ENCODE measurements at places on chromosomes 5 and 9. TPM values are rescaled to one million over a fixed set of nuclear protein-coding genes. Genes with fewer than 3 reads are reported as not detected.

The N4BP3 gene
- polyA plus RNA-seq, result 0.07 TPM

The OTP gene
- not detected for polyA plus RNA-seq

The ERCC6L2 gene
- 18.0 TPM for polyA plus RNA-seq

The CAMK4 gene
- 1.8 TPM for polyA plus RNA-seq

The SCGB3A2 gene
- not detected for polyA plus RNA-seq

The PCDHGA7 gene
- polyA plus RNA-seq, result not detected

The CDKN2A gene
- polyA plus RNA-seq, result 8.3 TPM

The CKMT2 gene
- polyA plus RNA-seq, result 0.36 TPM

DNA sequence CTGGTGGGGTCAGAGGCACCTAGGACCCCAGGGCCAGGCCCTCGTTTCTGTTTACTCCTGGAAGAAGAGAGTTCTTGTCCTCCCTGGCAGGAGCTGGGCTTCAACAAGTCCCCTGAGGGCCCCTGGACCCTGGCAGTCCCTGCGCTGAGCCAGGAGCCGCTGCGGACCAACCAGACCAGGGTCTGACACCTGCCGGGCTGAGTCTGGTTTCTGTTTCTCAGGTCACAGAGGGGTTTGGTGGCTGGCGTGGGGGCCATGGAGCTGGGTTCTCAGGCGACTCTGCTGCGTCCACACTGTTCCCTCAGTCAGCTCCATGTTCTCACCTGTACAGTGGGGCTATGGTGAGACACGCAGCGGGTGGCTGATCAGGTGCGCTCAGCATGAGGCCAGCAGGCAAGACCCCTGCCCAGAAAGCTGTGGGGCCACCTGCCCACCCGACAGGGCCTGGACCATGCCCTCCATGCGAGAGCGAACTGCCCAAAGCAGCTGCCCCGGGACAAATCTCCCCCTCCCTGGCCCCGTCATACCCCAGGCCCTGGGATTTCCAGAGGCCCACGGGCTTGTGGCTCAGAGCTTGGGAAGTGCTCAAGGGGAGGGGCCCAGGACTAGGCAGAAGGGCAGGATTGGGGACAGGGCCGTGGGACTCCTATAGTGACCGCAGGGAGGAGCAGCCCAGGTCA, 17.9 kb upstream of the NOTCH1 start:
- H3K27ac ChIP-seq, result peak overlapping the region; percentile 89
- peaks cover 47% of the 10 kb centered on the region for H3K4me1 ChIP-seq
- peaks cover 4% of the 10 kb centered on the region for H3K36me3 ChIP-seq
- peak; percentile 54 for DNase-seq
- H3K4me3 ChIP-seq, result peak overlapping the region; percentile 33

GRCh38 chr5:190366-191035, 794 bp upstream of the LRRC14B start:
- H3K4me3 ChIP-seq, result no peak overlapping the region
- H3K4me1 ChIP-seq, result peaks cover 6% of the 10 kb centered on the region
- H3K27ac ChIP-seq, result no peak overlapping the region
- no peaks in the 10 kb centered on the region for H3K36me3 ChIP-seq
- peaks cover 5% of the 10 kb centered on the region for H3K27me3 ChIP-seq

- no peak for DNase-seq
- H3K27ac ChIP-seq, result no peak overlapping the region
- no peaks in the 10 kb centered on the region for H3K4me1 ChIP-seq
- no peak overlapping the region for H3K4me3 ChIP-seq
Measured at GRCh38 chr9:138023394-138024124, 146.0 kb downstream of the CACNA1B start.

DNA sequence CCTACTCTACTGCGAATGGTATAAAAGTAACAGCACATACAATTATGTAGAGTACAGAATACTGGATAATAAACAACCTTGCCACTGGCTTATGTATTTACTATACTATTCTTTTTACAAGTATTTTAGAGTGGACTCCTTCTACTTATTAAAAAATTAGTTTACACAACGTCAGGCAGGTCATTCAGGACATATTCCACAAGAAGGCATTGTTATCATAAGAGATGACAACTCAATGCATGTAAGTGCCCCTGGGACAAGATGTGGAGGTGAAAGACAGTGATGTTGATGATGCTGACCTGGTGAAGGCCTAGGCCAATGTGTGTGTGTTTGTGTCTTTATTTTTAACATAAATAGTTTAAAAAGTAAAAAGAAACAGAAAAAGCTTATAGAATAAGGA, 421.7 kb downstream of the CDH12 start:
- H3K36me3 ChIP-seq, result no peaks in the 10 kb centered on the region
- H3K4me1 ChIP-seq, result no peaks in the 10 kb centered on the region
- H3K27me3 ChIP-seq, result no peaks in the 10 kb centered on the region
- H3K27ac ChIP-seq, result no peak overlapping the region
- DNase-seq, result no peak

GRCh38 chr5:65043843-65044359, 275.2 kb downstream of the CWC27 start:
- H3K27ac ChIP-seq, result no peak overlapping the region
- no peak for DNase-seq
- H3K27me3 ChIP-seq, result peaks cover 3% of the 10 kb centered on the region
- H3K36me3 ChIP-seq, result no peaks in the 10 kb centered on the region
- no peaks in the 10 kb centered on the region for H3K4me1 ChIP-seq

- H3K4me1 ChIP-seq, result peaks cover 10% of the 10 kb centered on the region
- H3K27me3 ChIP-seq, result no peaks in the 10 kb centered on the region
- H3K4me3 ChIP-seq, result no peak overlapping the region
- peaks cover 9% of the 10 kb centered on the region for H3K36me3 ChIP-seq
- DNase-seq, result no peak
Measured at GRCh38 chr5:95948631-95949030, 13.0 kb downstream of the ELL2 start.

DNA sequence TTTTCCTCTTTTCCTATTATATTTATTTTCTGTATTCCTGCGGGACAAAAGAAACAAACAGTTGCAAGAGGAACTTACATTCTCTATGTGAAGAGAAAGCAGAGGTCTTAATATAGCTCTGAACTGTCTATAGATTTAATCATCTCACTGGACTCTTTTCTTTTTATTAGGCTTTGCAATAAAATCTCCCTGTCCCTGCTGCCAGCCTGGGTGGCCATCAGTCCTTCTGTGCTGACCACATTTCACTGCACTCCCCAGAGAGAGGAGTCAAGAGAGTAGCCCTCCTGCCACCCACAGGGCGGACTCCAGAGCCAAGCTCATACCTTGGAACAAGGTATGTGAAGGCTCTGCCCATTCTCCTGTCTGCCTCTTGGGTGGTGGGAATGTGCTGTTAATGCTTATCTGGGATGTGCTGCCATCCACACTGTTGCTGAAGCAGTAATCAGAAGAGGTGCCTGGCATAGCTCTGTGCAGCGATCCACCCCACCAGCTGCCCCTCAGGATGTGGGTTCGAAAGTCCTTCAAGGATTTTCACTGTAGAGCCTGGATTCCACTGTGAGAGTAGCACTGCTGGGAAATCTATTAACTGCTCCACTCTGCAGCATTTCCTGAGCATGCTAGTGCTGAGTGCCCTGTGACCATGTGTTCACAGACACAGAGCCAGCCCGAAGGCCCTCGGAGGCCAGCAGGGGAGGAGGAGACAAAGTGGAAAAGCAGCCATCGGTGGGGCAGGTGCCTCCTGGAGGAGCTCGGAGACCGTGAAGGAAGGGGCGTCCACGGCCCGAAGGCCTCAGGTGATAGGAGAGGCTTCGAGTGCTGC, 334.6 kb downstream of the MED10 start:
- no peaks in the 10 kb centered on the region for H3K4me1 ChIP-seq
- H3K36me3 ChIP-seq, result no peaks in the 10 kb centered on the region
- DNase-seq, result no peak
- H3K4me3 ChIP-seq, result no peak overlapping the region
- H3K27ac ChIP-seq, result no peak overlapping the region

- no peak overlapping the region for H3K4me3 ChIP-seq
- no peak for DNase-seq
- no peaks in the 10 kb centered on the region for H3K27me3 ChIP-seq
- H3K36me3 ChIP-seq, result no peaks in the 10 kb centered on the region
- H3K4me1 ChIP-seq, result peaks cover 7% of the 10 kb centered on the region
Measured at GRCh38 chr9:94150279-94150828, 66.1 kb downstream of the PTPDC1 start.

GRCh38 chr9:29456940-29457339, 1883.7 kb upstream of the C9orf72 start:
- no peaks in the 10 kb centered on the region for H3K27me3 ChIP-seq
- no peak for DNase-seq
- no peak overlapping the region for H3K4me3 ChIP-seq
- H3K27ac ChIP-seq, result no peak overlapping the region

- H3K27me3 ChIP-seq, result peaks cover 1% of the 10 kb centered on the region
- H3K4me3 ChIP-seq, result no peak overlapping the region
- no peak for DNase-seq
- H3K27ac ChIP-seq, result no peak overlapping the region
Measured at GRCh38 chr9:119221276-119221675, 148.0 kb downstream of the BRINP1 start.

GRCh38 chr9:135065151-135065550, 22.3 kb upstream of the OLFM1 start:
- no peaks in the 10 kb centered on the region for H3K4me1 ChIP-seq
- H3K36me3 ChIP-seq, result no peaks in the 10 kb centered on the region

DNA sequence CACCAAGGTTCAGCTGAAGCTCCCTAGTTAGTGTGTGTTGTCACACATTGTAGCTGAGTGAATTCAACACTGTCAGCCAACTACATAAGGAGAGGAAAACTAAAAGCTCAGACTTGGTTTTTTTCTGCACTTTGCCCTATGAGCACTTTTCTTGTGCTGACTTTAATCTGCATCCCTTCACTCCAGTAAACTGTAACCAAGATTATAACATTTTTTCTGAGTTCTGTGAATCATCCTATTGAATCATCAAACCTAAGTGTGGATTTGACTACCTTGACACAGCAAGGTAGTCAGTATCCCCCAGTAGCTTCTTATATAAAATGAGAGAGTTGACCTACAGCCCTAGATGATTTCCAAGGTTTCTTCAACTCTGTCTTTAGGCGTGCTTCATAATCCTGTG, 325.0 kb downstream of the AGTPBP1 start:
- no peaks in the 10 kb centered on the region for H3K36me3 ChIP-seq
- H3K4me3 ChIP-seq, result no peak overlapping the region
- H3K27me3 ChIP-seq, result peaks cover 12% of the 10 kb centered on the region
- H3K4me1 ChIP-seq, result peaks cover 15% of the 10 kb centered on the region
- H3K27ac ChIP-seq, result no peak overlapping the region

- H3K36me3 ChIP-seq, result no peaks in the 10 kb centered on the region
- DNase-seq, result no peak
- peaks cover 4% of the 10 kb centered on the region for H3K27me3 ChIP-seq
- no peak overlapping the region for H3K4me3 ChIP-seq
Measured at GRCh38 chr9:93267681-93268505, 84.0 kb downstream of the WNK2 start.

- DNase-seq, result no peak
- H3K27me3 ChIP-seq, result no peaks in the 10 kb centered on the region
- peaks cover 18% of the 10 kb centered on the region for H3K4me1 ChIP-seq
- peak overlapping the region; percentile 40 for H3K27ac ChIP-seq
Measured at GRCh38 chr5:87020099-87020934, 247.4 kb upstream of the RASA1 start.

DNA sequence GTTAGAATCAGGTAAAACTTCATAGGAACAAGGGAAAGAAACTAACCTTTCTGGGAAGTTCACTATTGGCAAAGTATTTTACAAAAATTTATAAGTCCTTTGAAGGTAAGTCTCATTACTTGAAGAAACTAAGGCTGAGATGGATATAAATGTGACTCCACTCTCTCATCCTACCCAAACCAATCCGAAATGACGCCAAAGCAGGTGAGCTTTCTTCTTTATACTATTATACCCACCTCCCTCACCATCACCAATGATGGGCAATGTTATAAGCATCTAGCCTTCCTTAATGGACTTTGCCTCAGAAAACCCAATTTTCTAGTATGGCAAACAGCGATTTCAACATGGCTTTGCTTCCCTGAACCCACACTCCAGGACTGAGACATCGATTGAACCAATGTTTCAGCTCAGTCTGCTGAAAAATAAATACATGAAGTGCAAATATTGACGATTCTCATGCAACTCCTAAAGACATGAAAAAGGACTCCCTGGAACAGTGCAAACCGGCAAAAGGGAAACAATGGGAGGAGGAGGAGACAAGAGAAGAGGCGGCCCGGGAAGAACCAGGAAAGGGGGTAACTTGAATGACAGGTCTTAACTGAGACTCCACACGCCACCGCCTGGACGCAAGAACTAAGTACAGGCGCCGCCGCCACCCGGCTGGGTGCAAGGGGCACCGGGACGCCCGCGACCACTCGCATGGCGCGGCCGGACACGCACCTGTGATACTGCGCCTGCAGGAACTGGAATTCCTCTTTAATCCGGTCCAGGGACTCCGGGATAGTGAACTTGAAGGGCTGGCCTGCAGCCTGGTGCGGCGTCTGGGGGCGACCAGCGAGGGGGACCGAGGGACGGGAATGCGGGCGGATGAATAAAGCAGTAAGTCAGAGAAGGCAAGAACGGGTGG, 2.5 kb downstream of the TLE1 start:
- H3K36me3 ChIP-seq, result peaks cover under 1% of the 10 kb centered on the region
- peaks cover 11% of the 10 kb centered on the region for H3K4me1 ChIP-seq
- DNase-seq, result peak; percentile 54
- H3K27ac ChIP-seq, result peak overlapping the region; percentile 87
- H3K27me3 ChIP-seq, result peaks cover 8% of the 10 kb centered on the region

DNA sequence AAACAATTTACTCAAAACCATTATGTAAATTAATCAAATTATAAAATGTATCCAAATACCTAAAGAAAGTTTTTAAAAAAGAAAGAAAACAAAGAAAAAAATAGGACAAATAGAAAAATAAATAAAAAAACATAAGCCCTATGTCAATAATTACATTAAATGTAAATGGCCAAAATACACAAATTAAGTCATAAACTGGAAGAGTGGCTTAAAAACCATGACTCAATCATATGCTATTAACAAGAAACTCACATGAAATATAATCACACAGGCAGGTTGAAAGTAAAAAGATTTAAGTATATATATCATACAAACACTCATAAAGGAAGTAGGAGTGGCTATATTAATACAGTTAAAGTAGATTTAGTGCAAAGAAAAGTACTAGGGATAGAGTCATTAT, 95.3 kb downstream of the PRELID2 start:
- H3K36me3 ChIP-seq, result no peaks in the 10 kb centered on the region
- no peak overlapping the region for H3K4me3 ChIP-seq
- no peaks in the 10 kb centered on the region for H3K4me1 ChIP-seq
- peaks cover 5% of the 10 kb centered on the region for H3K27me3 ChIP-seq
- no peak overlapping the region for H3K27ac ChIP-seq
